ENCODE measurements at places on chromosomes 6 and 20. TPM values are rescaled to one million over a fixed set of nuclear protein-coding genes. Genes with fewer than 3 reads are reported as not detected.

DNA sequence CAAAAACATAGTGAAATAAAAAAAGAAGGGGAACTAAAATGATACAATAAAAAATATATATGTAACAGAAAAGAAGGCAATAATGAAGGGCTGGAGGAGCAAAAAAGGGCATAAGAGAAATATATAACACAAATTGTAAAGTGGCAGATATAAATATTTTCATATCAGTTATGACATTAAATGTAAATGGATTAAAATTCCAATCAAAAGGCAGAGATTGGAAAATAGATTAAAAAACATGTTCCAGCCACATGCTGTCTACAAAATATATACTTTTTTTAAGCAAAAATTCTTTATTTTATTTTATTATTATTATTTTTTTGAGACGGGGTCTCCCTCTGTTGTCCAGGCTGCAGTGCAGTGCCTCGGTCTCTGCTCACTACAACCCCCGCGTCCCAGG lies 23.9 kb upstream of the NT5E start:
- no peak overlapping the region for H3K4me3 ChIP-seq
- DNase-seq, result no peak
- H3K4me1 ChIP-seq, result no peaks in the 10 kb centered on the region
- H3K27me3 ChIP-seq, result peaks cover 3% of the 10 kb centered on the region
- no peak overlapping the region for H3K27ac ChIP-seq

- no peaks in the 10 kb centered on the region for H3K4me1 ChIP-seq
- H3K36me3 ChIP-seq, result no peaks in the 10 kb centered on the region
- H3K4me3 ChIP-seq, result no peak overlapping the region
- H3K27ac ChIP-seq, result no peak overlapping the region
- DNase-seq, result no peak
- no peaks in the 10 kb centered on the region for H3K27me3 ChIP-seq
Observed at GRCh38 chr6:144895313-144896278, 610.5 kb downstream of the UTRN start.

DNA sequence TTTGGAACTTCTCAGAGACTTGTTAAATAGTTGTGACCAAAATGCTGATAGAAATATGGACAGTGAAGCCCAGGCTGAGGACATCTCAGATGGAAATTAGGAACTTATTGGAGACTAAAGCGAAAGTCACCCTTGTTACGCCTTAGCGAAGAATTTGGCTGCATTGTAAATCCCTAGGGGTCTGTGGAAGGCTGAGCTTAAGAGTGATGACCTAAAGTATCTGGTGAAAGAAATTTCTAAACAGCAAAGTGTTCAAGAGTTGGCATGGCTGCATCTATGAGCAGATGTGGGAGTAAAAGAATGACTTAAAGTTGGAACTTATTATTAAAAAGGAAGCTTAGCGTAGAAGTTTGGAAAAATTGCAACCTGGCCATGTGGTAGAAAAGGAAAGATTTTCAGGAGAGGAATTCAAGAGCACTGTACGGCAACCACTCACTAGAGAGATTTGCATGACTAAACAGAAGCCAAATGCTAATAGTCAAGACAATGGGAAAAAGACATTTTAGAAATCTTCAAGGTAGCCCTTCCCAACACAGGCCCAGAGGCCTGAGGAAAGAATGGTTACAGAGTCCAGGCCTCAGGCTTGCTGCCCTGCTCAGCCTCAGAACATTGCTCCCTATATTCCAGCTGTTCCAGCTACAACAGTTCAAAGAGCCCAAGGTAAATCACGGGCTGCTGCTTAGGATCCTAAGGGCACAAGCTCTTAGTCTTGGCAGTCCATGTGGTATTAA lies 61.6 kb upstream of the TNFRSF21 start:
- no peak overlapping the region for H3K27ac ChIP-seq
- H3K4me1 ChIP-seq, result no peaks in the 10 kb centered on the region
- H3K27me3 ChIP-seq, result peaks cover 2% of the 10 kb centered on the region
- no peak for DNase-seq
- no peak overlapping the region for H3K4me3 ChIP-seq
- H3K36me3 ChIP-seq, result no peaks in the 10 kb centered on the region

DNA sequence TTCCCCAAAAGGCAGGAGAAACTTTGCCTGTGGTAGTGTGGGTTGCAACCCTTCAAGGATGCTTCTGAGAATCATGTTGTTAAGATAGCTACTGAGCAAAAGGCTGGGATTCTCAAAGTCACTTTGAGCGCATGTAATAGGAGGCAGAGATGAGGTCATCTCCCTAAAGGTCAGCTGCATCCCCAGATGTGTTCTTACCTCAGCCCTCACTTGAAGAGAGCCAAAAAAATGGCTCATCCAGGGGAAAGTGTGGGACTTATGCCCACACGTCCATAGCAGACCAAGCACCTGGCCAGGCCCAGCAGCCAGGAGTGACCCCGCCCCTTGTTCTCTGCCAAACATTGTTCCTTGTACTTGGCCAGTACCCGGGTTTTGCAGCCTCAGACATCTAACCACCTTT lies 187.0 kb upstream of the BMP2 start:
- no peak overlapping the region for H3K4me3 ChIP-seq
- no peaks in the 10 kb centered on the region for H3K27me3 ChIP-seq
- no peaks in the 10 kb centered on the region for H3K4me1 ChIP-seq
- no peak overlapping the region for H3K27ac ChIP-seq
- H3K36me3 ChIP-seq, result no peaks in the 10 kb centered on the region

GRCh38 chr20:47427067-47427466 lies 70.6 kb upstream of the ZMYND8 start:
- no peak for DNase-seq
- no peak overlapping the region for H3K4me3 ChIP-seq
- H3K27ac ChIP-seq, result no peak overlapping the region

- H3K4me1 ChIP-seq, result peaks cover 16% of the 10 kb centered on the region
- H3K27ac ChIP-seq, result no peak overlapping the region
- H3K27me3 ChIP-seq, result peaks cover 3% of the 10 kb centered on the region
- DNase-seq, result no peak
Observed at GRCh38 chr6:14661691-14662090, 544.1 kb downstream of the CD83 start.

SMPDL3A gene
- total RNA-seq, result not detected

PTGIS gene
- total RNA-seq, result not detected

APCDD1L gene
- total RNA-seq, result not detected

SLC35D3 gene
- 0.15 TPM for total RNA-seq

All from CD4-positive, CD25-positive, alpha-beta regulatory T cell (primary cell).